Activated CD4-positive, alpha-beta T cell treated with anti-CD3 and anti-CD28 coated beads for 1 hour (primary cell): ENCODE measurements at places on chromosomes 2 and 18.

DNA sequence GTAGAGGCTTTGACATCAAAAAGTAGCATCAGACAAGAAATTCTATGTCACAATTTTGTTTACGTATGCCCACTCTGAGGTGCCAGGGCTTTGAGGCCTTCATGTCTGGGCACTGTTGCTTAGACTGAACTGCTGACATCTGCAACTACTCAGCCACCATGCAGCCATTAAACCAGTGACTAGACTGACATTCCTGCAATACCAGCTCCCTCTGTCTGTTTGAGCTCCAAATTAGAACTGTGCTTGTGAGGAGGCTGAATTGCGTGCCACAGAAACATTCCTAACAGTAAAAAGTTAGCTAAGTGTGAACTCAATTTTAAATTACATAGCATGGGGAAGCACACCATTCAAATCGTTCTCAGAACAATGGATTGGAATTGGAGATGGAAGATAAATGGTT is 163.2 kb downstream of the INSIG2 start:
- DNase-seq, result no peak

- no peak for DNase-seq
Observed at GRCh38 chr2:232300894-232301387, 77.6 kb upstream of the ALPP start.

- DNase-seq, result no peak
Observed at GRCh38 chr2:104901037-104901881, 47.3 kb downstream of the POU3F3 start.

DNA sequence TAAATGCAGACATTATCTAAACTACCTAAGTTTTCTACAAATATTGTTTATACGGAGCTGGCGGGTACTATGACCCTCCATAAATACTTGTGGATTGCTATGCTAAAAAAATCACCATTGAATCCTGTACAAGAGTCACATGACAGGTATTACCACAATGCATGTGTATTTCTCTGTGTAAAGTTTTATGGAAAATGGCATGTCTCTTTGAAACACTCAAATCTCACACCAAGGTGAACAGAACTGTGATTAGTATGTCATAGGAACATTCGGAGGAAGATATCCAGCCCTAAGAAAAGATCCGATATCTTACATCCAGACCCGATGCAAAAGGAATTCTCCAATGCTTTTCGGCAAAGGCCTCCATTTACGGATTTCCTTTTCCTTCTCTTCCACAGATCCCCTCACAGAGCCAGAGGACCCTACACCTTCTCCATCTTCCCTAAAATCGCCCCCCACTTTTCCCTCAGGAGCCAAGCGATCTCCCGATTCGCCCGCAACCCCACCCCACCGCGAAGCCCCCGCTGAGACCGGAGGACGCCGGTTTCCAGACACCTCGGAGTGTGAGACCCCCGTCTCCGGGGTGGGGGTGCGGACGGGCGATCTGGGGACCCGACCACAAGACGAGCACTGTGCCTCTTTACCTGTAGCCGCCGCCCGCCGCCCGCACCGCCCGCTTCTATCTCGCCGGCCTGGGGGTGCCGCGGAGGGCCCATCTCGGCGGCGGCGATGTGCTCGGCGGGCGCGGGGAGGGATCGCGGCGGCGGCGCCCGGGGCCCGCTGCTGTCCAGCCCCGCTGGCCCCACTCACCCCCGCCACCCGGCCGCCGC is 1.2 kb downstream of the SAP130 start:
- DNase-seq, result no peak

GRCh38 chr2:98311771-98312545 is 34.3 kb upstream of the CNGA3 start:
- no peak for DNase-seq

- no peak for DNase-seq
Observed at GRCh38 chr2:40036241-40036640, 257.2 kb upstream of the THUMPD2 start.
